PC-9 (cell line): ENCODE measurements at places on chromosomes 16 and 17. TPM values are rescaled to one million over a fixed set of nuclear protein-coding genes. Genes with fewer than 3 reads are reported as not detected.
A peak's percentile ranks its signal among the peaks of the same experiment; 100 is the strongest.

The CEP112 gene
- total RNA-seq: 4.3 and 6.3 TPM in 2 replicates

DNA sequence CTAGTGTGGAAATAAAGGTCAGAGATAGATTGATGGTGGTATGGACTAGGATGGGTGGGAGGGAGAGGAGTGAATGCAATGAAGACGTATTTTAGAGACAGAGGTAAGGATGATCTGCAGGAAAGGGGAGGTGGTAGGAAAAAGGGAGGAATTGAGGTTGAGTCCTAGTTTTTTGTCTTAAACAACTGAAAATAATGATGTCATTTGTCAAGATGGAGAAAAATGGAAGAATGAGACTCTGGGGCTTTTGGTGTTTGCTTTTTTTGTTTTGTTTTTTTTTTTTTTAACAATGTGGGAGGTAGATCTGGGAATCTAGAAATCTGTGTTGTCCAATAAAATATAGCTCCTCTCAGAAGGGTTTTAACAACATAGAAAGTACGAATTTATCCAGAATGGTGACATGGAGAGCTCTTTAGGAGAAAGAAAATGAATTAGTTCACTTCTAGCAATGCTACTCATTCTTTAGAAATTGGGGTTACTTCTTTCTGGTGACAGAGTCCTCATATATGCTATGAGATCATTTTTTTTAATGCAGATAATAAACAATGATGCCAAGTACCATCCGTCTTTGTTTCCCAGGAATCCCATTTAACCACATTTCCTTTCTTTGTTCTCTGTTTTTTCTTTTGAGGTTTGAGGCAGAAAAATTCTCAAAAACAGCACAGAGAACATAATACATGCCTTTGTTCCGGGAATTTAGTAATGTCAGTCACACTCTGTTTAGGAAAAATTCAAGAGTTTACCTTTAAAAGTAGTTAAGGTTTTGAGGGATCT, 225.3 kb upstream of the COX10 start:
- DNase-seq: no peak
- H3K4me3 ChIP-seq: no peak overlapping the region
- H3K4me1 ChIP-seq: no peaks in the 10 kb centered on the region
- no peak overlapping the region for H3K27ac ChIP-seq

The METTL9 gene
- 136 and 151 TPM in 2 replicates for total RNA-seq

DNA sequence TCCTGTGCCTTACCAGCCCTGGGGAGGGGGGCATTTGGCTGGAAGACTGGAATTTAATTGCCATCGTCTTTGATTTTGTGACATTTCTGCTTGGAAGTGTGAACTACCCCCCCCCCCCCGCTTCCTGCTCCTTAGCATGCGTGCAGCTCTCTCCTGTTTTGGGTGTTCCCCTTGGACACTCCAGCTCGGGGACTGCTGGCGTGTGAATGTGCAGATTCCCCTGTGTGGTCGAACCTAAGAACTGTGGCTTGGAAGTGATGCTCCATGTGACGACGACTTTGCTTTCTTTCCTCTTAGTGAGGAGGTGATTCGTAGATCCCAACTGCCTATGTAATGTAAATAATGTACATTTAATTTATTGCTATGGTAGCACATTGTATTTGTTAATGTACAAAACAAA, 26.1 kb downstream of the OR1D5 start:
- H3K36me3 ChIP-seq: no peaks in the 10 kb centered on the region
- H3K4me1 ChIP-seq: no peaks in the 10 kb centered on the region
- peaks cover 5% of the 10 kb centered on the region; the same call in 1 of the 2 replicates for H3K27me3 ChIP-seq
- H3K27ac ChIP-seq: no peak overlapping the region

The TAC4 gene
- not detected in 2 replicates for total RNA-seq

DNA sequence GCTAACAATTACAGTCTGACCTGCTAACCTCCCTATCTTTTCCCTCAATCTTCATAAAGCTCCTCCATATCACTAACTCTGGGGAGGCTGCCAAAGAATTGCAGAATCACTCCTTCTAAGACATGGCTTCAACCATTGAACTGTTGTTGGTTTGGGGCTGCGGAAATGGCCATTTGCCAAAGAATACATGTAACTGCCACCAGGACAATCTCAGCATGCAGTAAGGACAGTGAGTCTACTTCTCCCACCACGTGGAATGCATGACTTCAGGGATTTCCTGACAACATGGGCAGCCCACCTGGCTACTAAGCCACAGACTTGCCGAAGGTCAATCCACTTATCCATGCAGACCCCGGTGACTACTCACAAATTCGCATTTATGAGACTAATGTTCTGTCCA, 104.3 kb upstream of the NUDT7 start:
- no peak overlapping the region for H3K27ac ChIP-seq
- DNase-seq: no peak
- H3K36me3 ChIP-seq: no peaks in the 10 kb centered on the region
- H3K27me3 ChIP-seq: peaks cover 40% of the 10 kb centered on the region
- H3K4me1 ChIP-seq: no peaks in the 10 kb centered on the region

GRCh38 chr17:82092094-82092586, 5.9 kb downstream of the FASN start:
- no peaks in the 10 kb centered on the region for H3K27me3 ChIP-seq
- no peak overlapping the region for H3K4me3 ChIP-seq
- no peaks in the 10 kb centered on the region for H3K36me3 ChIP-seq
- H3K4me1 ChIP-seq: no peaks in the 10 kb centered on the region; the same call in 1 of the 2 replicates
- DNase-seq: no peak

DNA sequence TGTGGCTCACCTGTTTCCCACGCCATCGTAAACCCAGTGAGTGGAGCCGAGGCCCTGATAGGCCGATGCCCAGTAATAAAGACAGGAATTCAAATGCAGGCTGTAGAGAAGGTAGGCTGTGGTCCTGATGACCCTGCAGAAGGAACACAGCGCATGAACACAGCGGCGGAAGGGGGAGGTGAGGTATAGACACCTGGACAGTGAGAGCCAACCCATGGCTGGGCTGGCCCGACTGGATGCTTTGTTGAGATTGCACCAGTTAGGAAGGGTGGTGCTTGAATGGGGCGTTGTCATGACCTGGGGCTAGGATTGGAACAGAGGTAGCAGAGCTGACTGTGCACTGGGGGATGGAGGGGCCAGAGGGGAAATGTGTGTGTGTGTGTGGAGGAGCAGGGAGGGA, 59.2 kb downstream of the CNGB1 start:
- H3K4me1 ChIP-seq: peaks cover 32% of the 10 kb centered on the region
- no peaks in the 10 kb centered on the region for H3K27me3 ChIP-seq
- peak; percentile 88 for DNase-seq
- no peak overlapping the region for H3K4me3 ChIP-seq

DNA sequence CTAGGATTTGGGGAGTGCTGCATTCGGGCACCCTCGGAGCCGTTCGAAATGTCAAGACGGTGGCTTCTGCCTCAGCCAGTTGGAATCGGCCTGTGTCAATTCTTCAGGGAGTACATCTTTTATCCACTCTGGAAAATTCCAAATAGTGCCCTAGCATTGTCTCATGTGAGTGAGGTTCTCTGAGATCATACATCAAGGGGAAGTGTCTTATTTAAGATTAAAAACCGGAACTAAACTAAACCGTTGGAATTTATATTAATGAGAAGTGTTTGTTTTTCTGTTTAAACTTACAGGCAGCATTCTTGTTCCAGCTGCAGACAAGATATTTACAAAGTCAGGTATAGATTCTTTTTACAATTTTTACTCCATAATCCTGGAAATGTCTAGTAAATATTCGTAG, 56.8 kb downstream of the SLC47A1 start:
- H3K4me1 ChIP-seq: no peaks in the 10 kb centered on the region
- no peak for DNase-seq
- H3K27ac ChIP-seq: no peak overlapping the region

DNA sequence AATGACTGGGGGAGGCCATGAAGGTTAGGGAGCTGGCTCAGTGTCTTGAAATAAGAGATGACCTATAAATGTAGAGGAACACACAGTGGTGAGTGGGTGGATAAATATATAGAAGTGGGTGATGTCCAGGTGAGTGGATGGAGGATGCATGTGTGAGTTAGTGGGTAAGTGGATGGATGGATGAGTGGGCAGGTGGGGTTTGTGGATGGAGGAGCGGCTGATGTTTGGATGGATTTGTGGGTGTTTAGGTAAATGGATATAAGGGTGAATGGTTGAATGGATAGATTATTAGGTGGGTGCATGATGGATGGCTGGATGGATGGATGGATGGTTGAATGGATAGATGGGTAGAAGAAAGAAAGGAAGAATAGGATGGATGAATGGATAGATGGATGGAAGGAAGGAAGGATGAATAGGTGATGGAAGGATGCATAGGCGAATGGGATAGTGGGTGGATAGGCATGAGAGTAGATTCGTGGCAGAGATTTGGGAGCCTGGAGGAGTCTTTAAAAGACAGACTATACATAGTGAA, 19.1 kb upstream of the TAC4 start:
- no peaks in the 10 kb centered on the region for H3K36me3 ChIP-seq
- no peak for DNase-seq
- no peak overlapping the region for H3K27ac ChIP-seq

GRCh38 chr16:85033171-85033570, 5.6 kb downstream of the KIAA0513 start:
- no peaks in the 10 kb centered on the region for H3K27me3 ChIP-seq
- DNase-seq: no peak
- H3K27ac ChIP-seq: no peak overlapping the region
- no peaks in the 10 kb centered on the region for H3K36me3 ChIP-seq
- H3K4me3 ChIP-seq: no peak overlapping the region
- H3K4me1 ChIP-seq: peaks cover 55% of the 10 kb centered on the region

The RANGRF gene
- total RNA-seq: 35.0 and 45.5 TPM in 2 replicates

GRCh38 chr17:38600416-38600815, 5.3 kb downstream of the SRCIN1 start:
- DNase-seq: no peak
- H3K4me3 ChIP-seq: no peak overlapping the region
- no peaks in the 10 kb centered on the region for H3K27me3 ChIP-seq
- H3K36me3 ChIP-seq: no peaks in the 10 kb centered on the region

The NOB1 gene
- total RNA-seq: 66.9 and 93.2 TPM in 2 replicates

DNA sequence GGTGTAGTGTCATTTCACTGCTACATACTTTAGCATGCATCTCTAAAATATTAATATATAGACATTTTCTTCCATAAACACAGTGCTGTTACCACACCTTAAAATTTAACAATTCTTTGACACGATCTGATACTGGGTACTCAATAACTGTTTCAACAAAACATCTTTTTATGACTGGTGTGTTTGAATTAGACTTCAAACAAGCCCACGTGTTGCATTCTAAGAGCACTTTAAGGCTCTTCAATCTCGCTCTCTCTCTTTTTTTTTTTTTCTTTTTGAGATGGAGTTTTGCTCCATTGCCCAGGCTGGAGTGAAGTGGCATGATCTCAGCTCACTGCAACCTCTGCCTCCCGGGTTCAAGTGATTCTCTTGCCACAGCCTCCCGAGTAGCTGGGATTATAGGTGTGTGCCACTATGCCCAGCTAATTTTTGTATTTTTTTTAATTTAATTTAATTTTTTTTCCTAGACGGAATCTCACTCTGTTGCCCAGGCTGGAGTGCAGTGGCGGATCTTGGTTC, 15.8 kb upstream of the SLC46A1 start:
- no peak for DNase-seq
- H3K4me3 ChIP-seq: no peak overlapping the region
- H3K4me1 ChIP-seq: no peaks in the 10 kb centered on the region
- no peaks in the 10 kb centered on the region for H3K27me3 ChIP-seq
- no peak overlapping the region for H3K27ac ChIP-seq
- no peaks in the 10 kb centered on the region for H3K36me3 ChIP-seq

The ITGAX gene
- 1.1 and 1.2 TPM in 2 replicates for total RNA-seq

- H3K4me1 ChIP-seq: peaks cover 53% of the 10 kb centered on the region
- no peaks in the 10 kb centered on the region for H3K36me3 ChIP-seq
- H3K27me3 ChIP-seq: no peaks in the 10 kb centered on the region
- no peak overlapping the region for H3K4me3 ChIP-seq
- H3K27ac ChIP-seq: no peak overlapping the region
- no peak for DNase-seq
Measured at GRCh38 chr17:45225964-45226530, 4.4 kb downstream of the FMNL1 start.

The CDRT15L2 gene
- not detected in 2 replicates for total RNA-seq

DNA sequence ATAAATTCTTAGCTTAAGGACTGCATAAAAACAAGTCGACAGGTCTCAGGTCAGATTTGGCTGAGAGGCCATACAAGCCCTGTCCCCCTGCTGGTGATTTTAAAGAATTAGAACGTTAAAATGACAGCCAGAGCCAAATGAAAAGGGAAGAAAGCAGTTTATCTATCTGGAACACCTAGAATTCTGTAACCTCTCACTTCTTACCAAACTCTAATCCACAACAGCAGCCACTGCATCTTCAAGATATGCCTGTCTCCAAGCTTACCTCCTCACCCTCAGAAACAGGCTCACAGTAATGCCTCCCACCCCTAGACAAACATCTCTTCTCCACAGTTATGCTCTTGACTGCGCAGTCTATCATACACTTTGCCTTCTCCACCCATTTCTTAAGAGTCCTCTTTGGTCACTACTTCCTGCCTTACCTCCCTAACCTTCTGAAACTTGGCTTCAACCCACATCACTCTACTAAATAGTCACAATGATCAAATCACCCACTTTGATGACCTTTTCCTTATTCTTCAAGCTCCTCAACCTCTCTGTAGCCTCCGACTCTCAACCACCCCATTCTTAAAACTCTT, 14.2 kb downstream of the ANKFY1 start:
- H3K36me3 ChIP-seq: no peaks in the 10 kb centered on the region
- DNase-seq: no peak
- H3K27ac ChIP-seq: no peak overlapping the region
- H3K4me3 ChIP-seq: no peak overlapping the region
- H3K27me3 ChIP-seq: no peaks in the 10 kb centered on the region

- DNase-seq: peak; percentile 96
- H3K36me3 ChIP-seq: 0 out of 2 replicates have a peak, but pooled peaks cover 6% of the 10 kb centered on the region
- H3K27me3 ChIP-seq: no peaks in the 10 kb centered on the region
- H3K27ac ChIP-seq: peak within 1 kb of the TSS; percentile 53
- H3K4me3 ChIP-seq: peak within 1 kb of the TSS; percentile 99
- H3K4me1 ChIP-seq: peaks cover 28% of the 10 kb centered on the region
Measured at GRCh38 chr16:71626018-71626857, at the start of gene MARVELD3. Gene MARVELD3 (plus strand): TSS chr16:71626184. CDS start chr16:71626230, 46 bp downstream.

DNA sequence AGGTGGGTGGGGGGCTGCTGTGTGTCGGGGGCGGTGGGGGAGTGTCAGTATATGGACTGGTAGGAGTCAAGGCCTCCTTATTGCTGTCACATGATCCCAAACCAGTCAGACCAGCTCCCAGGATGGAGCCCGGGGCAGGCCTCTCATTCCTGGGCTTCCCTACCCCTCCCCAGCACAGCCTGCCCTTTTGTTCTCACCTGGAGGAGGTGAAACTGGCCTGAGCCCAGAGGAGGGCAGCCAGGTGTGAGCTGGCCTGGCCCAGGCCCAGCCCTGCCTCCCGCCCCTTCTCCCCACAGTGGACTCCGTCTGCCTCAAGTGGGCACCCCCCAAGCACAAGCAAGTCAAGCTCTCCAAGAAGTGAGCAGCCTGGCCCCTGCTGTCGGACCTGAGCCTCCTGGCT, 4.6 kb downstream of the PRSS8 start:
- DNase-seq: peak; percentile 98
- peak overlapping the region; percentile 91 for H3K27ac ChIP-seq
- peaks cover 70% of the 10 kb centered on the region for H3K4me1 ChIP-seq
